ENCODE measurements at places on chromosomes 7 and 10. TPM values are rescaled to one million over a fixed set of nuclear protein-coding genes. Genes with fewer than 3 reads are reported as not detected.

The GCK gene
- total RNA-seq: under 0.01 TPM

The CHAT gene
- total RNA-seq: 2.0 TPM

The SPDYE9 gene
- not detected for total RNA-seq

The ITPRID1 gene
- total RNA-seq: under 0.01 TPM

The GPR22 gene
- not detected for total RNA-seq

The LBX1 gene
- total RNA-seq: not detected

The ASZ1 gene
- not detected for total RNA-seq

The IFRD1 gene
- total RNA-seq: 38.6 TPM

The EVX1 gene
- not detected for total RNA-seq

The PIK3CG gene
- total RNA-seq: not detected

The SFXN3 gene
- total RNA-seq: 64.4 TPM

The RGR gene
- total RNA-seq: not detected

The GPR26 gene
- not detected for total RNA-seq

The EPO gene
- 0.39 TPM for total RNA-seq

The CTNNA3 gene
- total RNA-seq: under 0.01 TPM

The SLC13A1 gene
- total RNA-seq: not detected

The GPNMB gene
- 4.9 TPM for total RNA-seq

The ASIC3 gene
- 1.2 TPM for total RNA-seq

The ENTPD1 gene
- not detected for total RNA-seq

The DMTF1 gene
- 76.2 TPM for total RNA-seq

The LRRC4 gene
- total RNA-seq: 0.11 TPM

The NEUROG3 gene
- not detected for total RNA-seq

The AP4M1 gene
- total RNA-seq: 19.2 TPM

The PCDH15 gene
- total RNA-seq: not detected

Data from placental epithelial cell (primary cell).